Cortex of kidney (tissue), 1 donor: ENCODE measurements at places on chromosomes 2 and 18.

DNA sequence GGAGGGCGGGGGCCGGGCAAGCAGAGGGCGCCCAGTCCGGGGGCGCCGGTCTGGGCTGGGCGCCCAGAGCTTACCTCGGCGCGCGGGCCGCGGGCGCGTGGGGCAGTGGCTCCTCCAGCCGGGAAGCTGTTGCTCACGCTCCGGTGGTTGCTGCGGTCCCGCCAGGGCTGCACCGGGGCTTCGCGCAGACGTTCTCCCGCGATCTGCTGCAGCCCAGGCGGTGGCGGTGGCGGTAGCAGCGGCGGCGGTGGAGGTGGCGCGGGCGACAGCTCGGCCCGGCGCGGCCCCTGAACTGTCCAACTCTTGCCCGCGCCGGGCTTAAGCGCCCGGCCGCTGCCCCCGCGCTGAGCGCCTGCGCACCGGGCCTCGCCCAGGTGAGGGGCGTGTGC is 391 bp downstream of the ZNF385B start:
- DNase-seq: no peak

DNA sequence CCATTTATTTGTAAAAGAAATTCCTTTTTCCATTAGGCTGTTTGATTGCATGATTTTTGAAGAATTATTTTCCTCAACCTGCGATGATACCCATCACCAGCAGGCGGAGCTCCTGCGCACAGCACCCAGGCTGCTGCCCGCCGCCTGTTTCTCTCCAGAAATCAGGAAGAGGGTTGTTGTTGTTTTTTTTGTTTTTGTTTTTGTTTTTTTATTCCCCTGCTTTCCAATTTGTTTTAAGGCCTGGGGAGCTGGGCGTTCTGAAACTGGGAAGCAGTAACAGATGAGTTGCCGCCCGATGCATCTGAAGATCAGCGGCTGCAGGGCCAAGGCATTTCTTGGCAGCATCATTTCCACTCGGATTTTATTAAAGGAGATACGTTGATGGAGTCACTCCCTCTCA is 132.1 kb downstream of the MBP start:
- no peak for DNase-seq

DNA sequence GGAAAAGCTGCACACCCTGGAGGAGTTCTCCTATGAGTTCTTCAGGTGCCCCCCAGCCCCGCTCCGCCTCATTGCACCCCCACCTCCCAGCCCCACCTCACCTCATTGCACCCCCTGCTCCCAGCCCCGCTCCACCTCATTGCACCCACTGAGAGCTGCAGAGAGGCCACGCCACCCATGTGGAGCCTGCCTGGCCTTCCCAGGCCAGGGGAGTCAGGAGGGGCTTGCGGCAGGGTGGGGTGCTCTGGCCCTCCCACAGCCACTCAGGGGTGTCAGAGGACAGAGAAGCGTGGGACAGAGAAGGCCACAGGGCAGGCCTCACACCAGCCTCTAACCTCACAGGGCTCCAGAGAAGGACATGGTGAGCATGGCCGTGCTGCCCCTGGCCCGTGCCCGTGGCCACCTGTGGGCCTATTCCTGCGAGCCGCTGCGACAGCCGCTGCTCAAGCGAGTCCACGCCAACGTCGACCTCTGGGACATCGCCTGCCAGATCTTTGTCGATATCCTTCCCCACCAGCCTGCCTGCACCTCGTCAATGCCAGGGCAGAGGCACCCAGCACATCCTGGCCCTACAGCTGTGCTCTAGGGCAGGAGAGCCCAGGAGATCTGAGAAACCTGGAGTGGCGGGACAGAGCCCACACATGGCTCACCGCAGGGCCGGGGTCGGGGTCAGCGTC is 15.0 kb upstream of the GPR17 start:
- DNase-seq: no peak

GRCh38 chr2:118056801-118057200 is 31.5 kb upstream of the INSIG2 start:
- no peak for DNase-seq

DNA sequence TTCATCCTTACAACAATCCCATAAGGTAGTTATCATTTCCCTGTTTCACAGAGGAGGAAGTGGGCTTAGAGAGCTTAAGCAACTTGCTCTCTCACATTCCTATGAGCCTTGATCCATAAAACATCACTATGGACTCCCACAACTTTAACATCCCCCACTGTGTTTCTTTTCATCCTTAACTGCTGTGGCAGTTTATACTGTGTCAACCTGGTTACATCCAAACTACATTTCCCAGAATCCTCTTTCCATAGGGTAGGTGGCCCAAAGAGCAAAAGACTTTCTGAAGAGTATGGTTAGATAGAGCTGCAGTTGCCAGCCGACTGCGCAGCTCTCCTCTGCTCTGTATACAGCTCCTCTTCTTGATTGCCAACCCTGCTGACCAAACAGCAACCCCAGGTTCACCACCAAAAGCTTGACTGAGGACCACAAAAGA is 22.5 kb downstream of the MAP3K2 start:
- no peak for DNase-seq

GRCh38 chr18:424668-425067 is 75.8 kb downstream of the COLEC12 start:
- DNase-seq: no peak

DNA sequence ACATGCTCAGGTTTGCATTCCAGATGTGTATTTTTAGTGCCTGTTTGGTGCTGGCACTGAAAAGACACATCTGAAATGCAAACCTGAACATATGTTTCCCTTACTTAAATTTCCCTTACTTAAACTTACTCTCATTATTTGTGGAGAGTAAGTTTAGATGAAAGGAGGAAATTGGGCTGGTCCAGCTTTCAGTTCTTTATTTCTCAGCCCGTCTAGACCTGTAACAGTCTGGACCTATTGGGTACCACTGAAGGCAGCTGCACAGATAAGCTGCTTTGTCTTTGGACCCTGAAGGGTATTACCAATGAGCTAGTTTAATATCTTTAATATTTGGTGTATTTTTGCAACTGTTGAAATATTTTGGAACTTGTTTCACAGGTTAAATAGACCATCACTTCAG is 17.0 kb upstream of the DSG3 start:
- DNase-seq: no peak

- DNase-seq: no peak
These were observed 299.2 kb downstream of the INSIG2 start for GRCh38 chr2:118387509-118387908.

- DNase-seq: no peak
These were observed 245.9 kb upstream of the PXDN start for GRCh38 chr2:1990151-1990589.

GRCh38 chr2:176865336-176865735 is 347.3 kb upstream of the HNRNPA3 start:
- no peak for DNase-seq
